ENCODE measurements at places on chromosomes 7 and 10.

GRCh38 chr7:68718097-68718551 lies 880.2 kb upstream of the AUTS2 start:
- no peak for DNase-seq

DNA sequence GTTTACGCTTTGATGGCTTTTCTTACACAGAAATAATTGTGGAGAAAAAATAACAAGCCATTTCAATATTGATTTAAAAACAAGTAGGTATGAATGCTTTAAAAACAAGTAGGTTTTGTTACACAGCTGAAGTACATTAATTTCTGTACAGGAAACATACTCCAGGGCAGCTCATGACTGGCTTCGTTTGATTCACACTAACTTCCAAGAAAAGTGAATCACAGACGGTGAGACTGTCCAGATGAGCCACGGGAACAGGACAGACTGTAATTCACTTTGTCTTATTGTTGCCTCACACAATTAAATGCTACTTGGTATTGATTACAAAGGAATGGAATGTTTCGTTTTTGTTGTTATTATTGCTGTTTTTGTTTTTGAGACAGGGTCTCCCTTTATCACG lies 26.6 kb upstream of the SNX10 start:
- no peak for DNase-seq

DNA sequence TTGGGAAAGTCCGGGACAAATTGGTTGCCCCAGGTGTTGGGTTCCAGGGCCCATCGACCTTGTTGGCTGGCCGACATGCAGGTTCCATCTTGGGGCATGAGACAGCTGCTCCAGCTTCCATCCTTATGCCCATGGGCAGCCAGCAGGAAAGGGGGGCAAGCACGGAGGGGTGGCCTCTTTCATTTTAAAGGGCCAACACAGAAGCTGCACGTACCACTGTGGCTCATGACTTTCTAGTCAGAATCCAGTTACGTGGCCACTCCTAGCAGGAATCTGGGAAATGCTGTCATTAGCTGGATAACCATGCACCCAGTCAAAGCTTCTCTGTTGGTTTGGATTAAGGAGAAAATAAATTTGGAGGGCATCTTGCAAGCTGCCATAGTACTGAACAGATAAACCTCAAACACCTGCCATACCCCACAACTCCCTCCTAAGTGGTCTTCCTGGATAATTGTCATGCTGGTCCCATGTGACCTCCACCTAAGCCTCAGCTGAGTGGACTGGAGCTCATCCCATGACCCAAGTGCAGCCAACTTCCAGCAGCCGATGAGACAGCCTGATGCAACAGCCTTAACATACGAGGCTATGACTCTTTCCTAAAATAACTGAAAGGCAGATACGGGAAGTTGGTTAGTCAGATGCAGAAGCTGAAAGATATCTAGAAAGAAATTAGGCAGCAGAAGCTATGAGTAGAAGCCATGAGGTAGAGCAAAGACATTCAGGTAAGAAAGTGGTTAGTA lies 21.4 kb upstream of the GSDME start:
- DNase-seq: peak; percentile 93

DNA sequence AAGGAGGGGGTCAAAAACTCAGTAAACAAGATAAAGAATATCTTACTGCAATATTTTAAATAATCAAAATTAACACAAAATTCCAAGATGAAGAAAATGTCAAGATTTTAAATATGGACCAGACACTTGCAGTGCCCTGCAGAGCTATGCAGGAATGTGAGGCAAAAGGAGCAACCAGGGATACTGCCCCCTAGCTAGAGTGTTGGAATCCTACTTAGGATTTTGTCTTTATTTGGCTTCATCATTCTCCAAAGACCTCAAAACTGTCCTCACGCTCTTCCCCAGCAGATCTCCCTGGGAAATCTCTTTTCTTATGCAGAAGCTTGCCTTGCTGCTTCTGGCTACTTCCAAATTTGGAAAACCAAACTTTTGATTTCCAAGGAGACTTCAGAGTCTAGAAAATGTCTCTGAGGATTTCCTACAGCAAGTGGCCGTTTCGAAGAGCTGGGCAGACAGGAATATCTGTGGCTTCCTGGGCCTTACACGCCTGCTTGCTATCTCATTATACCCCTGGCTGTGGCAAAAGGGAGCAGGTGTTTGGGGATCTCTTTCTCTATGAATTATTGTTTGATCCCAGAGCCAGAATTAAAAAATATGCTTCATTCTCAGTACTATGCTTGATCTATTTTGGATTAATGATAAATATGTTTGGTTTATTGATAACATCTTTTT lies 232.2 kb upstream of the BMPER start:
- no peak for DNase-seq

DNA sequence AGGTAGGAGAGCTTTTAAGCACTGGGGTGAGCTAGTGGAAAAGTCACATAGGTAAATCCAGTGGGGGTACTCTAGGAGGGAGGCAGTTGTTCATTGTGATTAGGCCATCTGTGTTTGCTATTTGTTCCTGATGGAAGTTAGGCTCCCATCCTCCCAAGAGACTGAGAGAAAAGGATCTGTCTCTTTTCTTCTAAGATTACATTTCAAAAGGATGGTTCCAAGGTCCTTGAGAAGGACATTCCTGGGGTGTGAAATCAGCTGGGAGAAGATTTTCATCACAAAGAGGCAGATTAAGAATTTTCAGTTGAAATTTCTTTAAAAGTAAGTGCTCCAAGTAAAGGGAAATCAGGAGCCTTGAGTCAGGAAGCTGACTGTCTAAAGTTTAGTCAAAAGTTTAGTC lies 210.8 kb upstream of the CSTF2T start:
- DNase-seq: no peak

- DNase-seq: no peak
These were observed 71.8 kb downstream of the SEMA3D start for GRCh38 chr7:85115006-85115405.

GRCh38 chr10:6204341-6205191 lies 1.8 kb downstream of the PFKFB3 start:
- DNase-seq: no peak

- no peak for DNase-seq
These were observed 221.0 kb downstream of the EMX2 start for GRCh38 chr10:117763528-117763927.

- DNase-seq: no peak
These were observed 156.5 kb upstream of the PPP2R2D start for GRCh38 chr10:131744346-131744745.

DNA sequence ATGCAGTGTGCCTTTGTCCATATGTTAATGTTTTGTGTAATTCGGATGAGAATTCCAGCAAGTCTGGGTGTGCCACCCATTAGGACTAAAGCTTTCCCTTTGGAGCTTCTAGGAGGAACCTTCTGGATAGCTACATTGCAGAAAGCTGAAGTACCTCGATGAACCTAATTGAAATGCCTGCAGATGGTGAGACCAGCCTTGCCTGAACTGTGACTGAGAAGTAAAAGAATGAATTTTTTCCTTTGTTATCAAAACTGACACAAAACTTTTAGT lies 31.1 kb upstream of the FBXW4 start:
- no peak for DNase-seq

DNA sequence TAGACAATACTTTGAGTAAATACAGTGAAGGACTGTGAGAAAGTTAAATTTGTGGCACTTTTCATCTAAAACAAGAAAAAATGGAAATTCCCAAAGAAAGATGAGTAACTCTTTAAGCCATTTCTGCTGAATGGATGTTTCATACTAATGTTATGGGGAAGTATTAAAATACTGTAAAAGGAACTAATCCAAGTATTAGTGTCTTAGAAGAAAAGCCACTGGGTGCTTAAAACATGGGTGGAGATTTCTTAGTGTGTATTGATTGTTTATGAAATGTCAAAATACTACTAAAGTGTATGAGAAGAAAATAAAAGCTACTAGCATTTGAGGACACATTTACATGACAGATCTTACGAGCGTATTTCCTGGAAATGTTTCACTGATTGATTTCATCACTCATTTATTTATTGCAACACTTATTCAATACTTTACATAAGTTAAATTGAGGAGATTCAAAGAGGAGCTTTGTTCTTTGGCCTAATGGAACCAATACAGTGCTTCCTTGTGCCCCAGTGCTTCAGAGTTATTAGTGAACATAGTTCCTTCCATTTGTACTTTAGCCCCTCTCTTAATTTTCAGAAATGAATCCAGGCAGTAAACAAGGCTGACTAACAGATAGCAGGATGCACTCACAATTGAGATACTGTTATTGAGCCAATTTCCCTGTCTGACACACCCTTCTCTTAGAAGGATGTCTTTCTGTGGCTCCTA lies 155.5 kb upstream of the AHR start:
- DNase-seq: no peak

DNA sequence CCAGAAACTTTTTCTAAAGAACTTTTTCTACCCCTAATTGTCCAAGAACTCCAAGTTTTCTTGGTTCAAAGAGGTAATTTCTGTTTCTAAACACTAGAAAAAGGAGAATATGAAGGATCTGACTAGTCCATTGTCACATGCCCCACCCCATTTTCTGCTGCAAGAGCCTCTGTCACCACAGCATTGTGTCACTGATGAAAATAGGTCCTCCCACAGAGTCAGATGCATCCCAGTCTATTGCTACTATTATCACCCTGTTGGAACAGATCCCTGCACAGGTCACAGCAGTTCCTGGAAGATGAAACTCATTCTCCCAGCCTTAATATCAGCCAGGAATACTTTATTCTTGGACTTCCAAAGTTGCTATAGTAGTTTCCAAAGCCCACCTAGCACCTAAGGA lies 7.5 kb upstream of the CFTR start:
- no peak for DNase-seq

DNA sequence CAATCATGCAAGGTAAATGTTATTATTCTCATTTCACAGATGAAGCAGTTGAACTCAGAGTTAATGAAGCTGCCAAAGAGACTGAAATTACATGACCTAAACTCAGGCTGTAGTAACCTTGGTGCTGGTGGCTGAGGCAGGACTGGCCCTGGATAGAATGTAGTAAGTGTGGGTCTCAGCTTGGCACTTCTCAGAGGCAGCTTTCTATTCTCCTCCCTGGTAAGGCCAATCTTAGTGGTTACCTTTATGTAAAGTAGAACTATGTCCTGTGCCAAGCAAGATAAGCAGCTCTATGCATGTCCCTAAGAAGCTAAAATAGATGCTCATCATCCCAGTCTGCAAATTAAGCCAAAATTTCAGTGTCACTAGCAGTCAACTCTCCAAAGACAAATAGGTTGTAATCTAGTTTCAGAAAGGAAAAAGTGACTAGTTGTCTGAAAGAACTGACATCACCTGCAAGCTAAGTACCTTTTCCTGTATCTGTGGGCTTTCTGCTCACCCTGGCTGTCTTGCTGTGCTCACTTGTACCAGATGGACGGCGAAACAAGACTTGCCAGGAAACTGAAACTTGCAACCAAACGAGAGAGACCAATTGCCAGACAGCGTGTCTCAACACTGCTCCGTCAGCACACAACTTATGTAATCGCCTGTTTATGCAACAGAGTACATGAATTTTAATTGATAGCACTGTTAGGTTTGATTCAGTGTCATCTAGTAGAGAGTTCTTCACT lies 43.7 kb downstream of the CH25H start:
- DNase-seq: peak; percentile 36

GRCh38 chr7:158572000-158572828 lies 15.4 kb downstream of the PTPRN2 start:
- DNase-seq: peak; percentile 83

GRCh38 chr7:43137811-43138210 lies 25.4 kb downstream of the HECW1 start:
- DNase-seq: no peak

DNA sequence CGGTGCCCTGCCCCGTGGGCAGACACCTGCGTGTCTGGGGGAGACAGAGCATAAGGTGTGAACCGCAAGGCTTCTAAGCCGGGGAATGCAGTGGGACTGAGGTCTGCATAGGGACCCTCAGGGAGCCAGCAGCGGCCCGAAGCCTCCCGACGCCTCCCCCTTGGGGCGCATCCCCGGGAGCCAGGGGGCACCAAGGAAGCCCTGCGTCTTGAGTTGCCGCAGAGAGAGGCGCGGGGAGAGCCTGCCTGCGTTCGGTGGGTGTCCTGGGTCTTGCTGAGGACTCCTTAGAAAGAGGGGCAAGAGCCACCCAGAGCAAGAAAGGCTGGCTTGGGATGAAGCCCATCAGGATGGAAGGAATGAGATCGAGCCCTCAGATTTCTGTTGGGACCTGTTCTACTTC lies 18.2 kb upstream of the UNCX start:
- no peak for DNase-seq

DNA sequence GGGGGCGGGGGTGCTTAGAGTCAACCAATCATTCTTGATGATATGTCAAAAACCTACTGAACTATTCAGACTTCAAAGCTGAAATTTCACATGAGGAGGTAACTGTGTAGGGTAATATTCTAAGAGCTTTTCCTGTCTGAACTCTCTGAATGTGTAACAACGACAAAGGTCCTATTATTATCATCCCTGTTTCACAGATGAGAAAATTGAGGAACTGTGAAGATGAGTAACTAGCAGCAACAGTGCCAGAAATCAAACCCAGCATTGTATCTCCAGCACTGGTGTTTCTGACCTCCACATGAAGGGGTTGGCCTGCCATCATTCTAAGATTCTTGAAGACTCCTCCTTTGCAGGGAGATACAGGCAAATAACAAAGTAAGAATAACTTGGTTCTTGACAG lies 294.7 kb upstream of the AOAH start:
- no peak for DNase-seq

GRCh38 chr7:121244120-121244870 lies 84.5 kb upstream of the WNT16 start:
- DNase-seq: no peak

GRCh38 chr7:92809397-92809759 lies 27.0 kb downstream of the CDK6 start:
- no peak for DNase-seq

- DNase-seq: no peak
These were observed 481.8 kb downstream of the TFEC start for GRCh38 chr7:115548756-115549155.

DNA sequence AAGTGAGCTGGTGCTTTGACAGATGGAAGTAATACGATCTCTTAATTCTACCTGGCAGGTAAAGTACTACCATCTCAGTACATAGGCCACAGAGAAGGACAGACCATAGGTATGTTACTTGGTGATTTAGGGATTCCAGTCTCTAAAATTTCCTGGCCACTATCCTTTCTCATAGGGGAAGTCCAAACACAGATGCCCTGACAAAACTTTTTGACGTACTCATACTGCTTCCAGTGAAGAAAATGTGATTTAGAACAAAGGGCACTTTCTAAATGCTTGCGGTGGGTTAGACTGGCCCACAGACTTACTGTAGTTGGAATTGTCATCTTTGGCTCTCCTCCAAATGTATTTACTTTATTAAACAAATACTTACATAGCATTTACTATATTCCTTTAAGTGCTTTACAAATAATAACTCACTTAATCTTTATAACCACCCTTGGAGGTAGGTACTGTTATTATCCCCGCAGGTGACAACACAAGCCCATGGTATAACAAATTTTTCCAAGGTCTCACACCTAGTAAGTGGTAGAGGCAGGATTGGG lies 3.0 kb downstream of the PI4K2A start:
- no peak for DNase-seq

GRCh38 chr10:24331457-24331856 lies 122.5 kb downstream of the KIAA1217 start:
- DNase-seq: no peak

DNA sequence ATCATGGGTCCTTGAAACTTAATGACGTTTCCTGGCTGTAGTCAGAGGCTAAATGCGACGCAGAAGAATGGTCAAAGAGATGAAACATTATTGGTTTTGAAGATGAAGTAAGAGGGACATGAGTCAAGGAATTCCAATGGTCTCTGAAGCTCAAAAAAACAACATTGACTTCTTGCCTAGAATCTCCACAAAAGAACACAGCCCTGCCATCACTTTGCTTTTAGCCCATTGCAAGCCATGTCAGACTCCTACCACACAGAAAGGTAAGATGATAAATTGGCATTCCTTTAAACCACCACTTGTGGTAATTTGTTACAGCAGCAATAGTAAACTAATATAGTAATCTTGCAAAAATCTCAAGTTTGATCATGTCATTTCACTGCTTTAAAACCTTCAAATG lies 109.4 kb downstream of the TMEM26 start:
- DNase-seq: no peak
